NCI-H2081 treated with DMSO at 0.1 percent for 48 hours (cell line): ENCODE measurements at places on chromosomes 1 and 21.
A peak's percentile ranks its signal among the peaks of the same experiment; 100 is the strongest.

GRCh38 chr1:14667651-14667984 lies 69.1 kb downstream of the KAZN start:
- DNase-seq: no peak

DNA sequence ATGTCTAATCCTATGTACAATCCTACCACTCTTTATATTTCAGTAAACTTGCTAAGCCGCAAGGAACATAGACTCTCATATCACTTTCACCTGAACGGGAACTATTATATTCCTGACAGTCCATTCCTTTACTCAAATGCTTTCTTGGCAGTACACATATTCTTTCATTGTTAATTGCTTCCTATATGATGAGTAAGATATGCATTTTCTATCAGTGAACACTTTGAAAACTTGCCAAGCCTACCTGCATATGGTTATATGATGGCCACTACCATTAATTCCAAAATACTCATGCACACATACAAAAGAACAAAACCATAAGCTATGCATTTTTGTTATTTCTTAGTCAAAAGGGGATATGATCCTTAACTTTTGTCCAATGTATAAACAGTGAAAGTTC lies 341.5 kb downstream of the VAV3 start:
- no peak for DNase-seq

DNA sequence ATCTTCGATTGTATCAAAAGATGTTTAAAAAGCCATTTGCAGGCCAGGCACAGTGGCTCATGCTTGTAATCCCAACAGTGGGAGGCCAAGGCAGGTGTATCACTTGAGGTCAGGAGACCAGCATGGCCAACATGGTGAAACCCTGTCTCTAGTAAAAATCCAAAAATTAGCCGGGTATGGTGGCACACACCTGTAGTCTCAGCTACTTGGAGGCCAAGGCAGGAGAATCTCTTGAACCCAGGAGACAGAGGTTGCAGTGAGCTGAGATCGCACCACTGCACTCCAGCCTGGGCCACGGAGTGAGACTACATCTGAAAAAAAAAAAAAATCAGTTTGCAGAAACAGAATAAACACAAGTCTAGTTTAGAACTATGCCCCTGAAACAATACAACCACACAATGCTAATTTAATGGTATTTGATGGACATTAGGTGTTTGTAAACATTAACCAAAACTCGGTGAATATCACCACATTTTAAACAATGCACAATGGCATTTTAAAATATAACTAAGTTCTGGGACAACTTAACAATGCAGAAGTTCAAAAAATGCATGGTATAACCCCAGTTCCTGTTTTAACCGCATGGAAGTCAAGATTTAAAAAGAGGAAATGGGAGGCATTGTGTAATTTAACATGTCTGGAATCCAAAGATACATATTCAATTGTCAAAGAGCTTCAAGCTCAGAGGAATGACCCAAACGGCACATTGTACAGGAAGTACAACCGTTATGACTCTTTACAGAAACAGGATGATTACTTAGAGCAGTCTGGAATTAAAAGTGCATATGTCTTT lies 7.1 kb upstream of the PTTG1IP start:
- DNase-seq: no peak

DNA sequence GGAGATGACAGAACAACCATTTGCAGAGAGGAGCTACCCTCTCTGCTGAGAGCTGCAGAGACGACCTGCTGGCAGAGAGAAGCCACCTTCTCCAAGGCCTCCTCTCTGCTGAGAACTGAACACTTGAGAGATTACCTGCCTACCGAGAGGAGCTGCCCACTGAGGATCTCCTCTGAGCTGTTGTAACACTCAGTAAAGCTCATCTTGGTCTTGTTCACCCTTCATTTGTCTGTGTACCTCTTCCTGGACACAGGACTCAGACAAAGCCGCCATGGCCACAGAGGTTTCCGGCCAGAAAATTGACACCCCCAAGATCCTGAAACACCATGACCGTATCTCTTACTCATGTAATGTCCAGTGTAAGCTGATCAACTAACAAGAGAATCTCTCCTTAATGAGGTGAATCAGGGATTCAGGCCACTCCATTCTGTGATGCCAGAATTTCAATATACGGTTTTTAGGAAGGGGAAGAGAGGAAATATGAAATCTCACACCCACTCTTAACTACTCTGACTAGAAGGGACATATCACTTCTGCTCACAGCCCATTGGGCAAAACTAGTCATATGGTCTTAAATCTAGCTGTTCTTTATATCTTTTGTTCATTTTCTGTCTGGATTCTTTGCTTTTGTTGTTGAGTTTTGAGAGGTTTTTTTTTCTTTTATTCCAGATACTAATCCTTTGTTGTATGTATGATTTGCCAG lies 83.8 kb downstream of the RHOU start:
- DNase-seq: no peak

DNA sequence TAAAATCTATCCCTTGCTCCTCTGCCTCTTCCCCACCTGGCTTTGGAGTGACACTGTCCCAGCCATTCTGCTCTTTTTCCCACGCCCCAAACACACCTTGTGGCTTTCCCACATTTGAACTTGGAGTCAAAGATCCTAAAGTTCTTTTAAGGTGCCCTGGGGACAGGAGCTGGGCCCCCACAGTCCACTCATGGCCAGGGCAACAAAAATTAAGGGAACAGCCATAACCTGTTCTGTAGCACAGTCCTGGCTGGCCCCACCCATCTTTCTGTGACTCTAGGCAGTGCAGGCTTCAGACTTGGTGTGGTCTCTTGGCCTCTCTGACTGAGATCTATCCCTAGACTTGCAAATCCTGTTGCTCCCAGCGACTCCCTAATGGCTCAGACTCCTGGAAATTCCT lies 143.0 kb upstream of the MAGI3 start:
- DNase-seq: no peak

DNA sequence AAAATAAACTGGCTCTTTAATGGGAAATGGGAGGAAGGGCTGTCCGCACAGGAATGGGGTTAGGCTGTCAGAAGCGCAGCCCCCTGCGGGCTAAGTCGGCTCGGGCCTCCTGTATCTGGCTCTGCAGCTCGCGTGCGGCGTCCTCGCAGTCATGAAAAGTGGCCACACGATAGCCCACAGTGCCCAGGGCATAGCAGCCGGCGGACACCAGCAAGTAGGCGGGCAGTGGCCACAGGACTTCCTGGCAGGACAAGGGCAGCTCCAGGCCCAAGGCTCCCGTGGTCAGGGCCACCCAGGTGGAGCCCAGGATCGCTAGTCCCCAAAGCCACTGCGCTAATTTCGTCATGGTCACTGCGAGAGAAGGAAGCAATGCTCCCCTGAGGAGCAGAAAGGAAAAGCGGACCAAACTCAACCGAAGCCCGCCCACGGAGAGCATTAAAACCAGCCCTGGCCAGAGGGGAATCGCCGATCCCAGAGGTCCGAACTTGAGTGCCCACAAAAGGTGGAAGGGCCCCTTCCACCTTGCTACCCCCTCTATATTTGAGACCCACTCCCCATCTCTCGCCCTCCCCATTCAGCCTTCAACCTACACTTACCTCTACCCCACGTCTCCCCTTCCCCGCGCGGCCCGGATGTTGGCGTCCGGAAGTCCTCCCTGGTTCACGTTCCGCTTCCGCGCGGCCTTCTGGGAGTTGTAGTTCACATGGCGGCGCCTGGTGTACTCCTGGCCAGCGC lies at the start of gene DPM3:
DPM3 (minus strand) TSS at position 637 of the 735 bp plus-strand sequence; CDS start at position 346, 291 bp downstream.
- peak; percentile 48 for DNase-seq

GRCh38 chr1:182110635-182111034 lies 49.1 kb upstream of the ZNF648 start:
- no peak for DNase-seq

GRCh38 chr1:54337928-54338327 lies 68.3 kb downstream of the SSBP3 start:
- no peak for DNase-seq

GRCh38 chr1:21048462-21048861 lies 128.2 kb downstream of the EIF4G3 start:
- no peak for DNase-seq

GRCh38 chr1:20988943-20989342 lies 187.8 kb downstream of the EIF4G3 start:
- no peak for DNase-seq

DNA sequence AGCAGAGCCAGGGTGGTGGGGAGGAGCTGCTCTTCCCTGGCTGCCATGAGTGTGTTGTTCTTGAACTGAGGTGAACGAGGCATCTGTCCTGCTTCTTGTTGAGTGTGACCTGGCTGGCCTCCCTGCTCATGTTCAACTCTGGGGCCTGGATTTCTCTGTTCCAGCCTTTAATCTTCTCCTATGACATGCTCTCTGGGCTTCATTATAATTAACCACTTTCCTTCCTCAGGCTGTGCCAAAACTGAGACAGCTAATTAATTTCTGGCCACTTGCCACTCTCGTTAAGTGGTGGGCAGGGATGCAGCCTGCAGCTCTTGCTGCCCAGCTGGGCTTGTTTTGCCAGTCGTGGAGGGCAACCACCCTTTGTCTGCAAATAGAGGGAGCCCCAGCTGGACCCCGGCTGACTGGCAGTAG lies 23.3 kb downstream of the OPRD1 start:
- DNase-seq: peak; percentile 85

DNA sequence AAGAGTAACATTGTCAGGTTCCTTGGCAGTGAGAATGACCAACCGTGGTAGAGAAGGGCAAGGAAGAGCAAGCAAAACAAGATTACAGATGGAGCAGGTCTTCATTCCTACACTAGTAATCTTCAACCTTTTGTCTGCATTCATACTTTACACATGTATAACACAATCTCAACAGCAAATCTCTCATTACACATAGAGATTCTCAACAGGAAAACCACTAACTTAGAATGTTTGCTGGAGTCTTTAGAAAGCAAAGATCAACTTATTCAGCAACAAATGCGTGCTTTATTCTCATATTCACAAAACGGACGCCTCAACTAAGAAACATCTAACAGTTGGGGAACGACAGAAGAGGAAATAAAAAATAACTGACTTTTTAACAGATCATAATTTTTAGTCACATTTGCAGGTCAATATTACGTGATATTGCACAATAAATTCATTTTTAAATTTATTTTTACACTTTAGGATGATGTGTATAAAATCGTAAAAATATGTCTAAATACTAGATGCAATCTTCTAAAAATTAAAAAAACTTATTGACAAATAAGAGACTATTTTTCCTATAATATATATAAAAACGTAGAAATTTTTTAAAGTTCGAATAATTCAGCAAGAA lies 82.9 kb downstream of the ARID4B start:
- DNase-seq: no peak

- no peak for DNase-seq
Observed at GRCh38 chr1:231023150-231023549, 16.9 kb downstream of the FAM89A start.

- DNase-seq: no peak
Observed at GRCh38 chr1:88275259-88275862, 408.7 kb upstream of the PKN2 start.

DNA sequence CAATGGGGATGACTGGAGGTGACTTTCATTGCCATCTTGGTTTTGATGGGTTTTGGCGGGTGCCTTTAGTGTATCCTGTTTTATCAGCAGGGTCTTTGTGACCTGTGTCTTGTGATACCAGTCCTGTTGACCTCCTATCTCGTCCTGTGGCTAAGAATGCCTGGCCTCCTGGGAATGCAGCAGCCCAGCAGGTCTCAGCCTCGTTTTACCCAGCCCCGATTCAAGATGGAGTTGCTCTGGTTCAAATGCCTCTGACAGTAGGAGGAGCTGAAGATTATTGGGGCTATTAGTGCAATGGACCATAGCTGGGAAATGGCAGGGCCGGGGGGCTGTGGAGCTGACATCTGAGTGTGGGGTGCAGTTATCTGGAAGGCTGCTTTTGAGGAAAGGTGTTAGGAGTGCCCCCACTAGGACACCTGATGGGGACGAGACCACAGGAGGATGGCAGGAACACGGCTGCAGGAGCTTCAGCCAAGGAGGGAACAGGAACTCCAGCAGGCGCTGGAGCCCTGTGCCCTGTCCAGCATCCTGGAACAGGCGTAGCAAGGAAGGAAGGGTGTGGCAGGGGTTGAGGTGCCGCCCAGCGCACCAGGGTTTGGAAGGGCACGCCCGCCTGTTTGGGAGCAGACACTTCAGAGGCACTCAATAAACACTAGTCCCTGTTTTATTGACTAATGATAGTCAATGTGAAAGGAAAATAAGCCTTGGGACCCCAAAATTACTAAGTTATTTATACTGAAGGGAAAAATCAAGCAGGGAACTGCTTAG lies 15.3 kb upstream of the AGPAT3 start:
- no peak for DNase-seq

DNA sequence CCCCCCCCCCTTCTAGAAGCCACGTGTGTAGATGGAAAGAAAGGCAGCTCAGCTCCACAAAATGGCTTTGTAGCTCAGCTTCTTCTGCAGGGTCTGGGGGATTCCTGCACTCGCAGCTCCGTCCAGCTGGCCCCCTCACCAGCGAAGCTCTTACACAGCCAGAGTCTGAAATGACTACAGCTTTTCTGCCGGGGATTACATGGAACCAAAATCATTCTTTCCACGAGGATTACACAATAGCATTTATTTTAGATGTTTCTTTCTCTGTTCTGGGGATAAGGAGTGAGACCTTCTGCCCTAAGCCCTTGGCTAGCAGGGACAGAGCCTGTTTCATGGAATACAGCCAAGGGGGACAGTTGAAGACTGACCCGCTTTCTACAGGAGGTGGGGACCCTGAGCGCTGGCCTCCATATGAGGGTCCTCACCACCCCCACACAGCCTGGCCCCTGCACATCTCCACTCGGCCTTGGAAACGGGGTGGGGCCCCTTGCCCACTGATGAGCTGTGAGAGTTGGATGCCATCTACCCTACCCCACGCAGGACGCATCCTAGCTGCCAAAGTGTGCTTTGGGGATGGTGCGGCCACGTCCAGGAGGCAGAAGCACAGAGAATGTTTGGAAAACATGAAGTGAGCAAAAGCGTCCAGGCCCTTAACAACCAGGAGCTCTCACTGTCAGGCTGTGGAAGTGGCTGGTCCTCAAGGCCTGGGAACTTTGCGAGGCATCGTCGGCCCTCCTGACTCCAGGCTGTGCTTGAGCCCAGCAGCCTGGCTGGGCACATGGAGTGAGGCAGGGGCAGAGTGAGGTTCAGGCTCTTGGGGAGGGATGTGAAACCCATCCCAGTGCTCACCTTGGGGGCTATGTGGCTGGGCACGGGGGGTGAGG lies 14.5 kb downstream of the ACTRT2 start:
- DNase-seq: no peak
